ENCODE measurements at places on chromosomes 12 and 14.
A peak's percentile ranks its signal among the peaks of the same experiment; 100 is the strongest.

- no peak for DNase-seq
These were observed 311.8 kb downstream of the BTG1 start for GRCh38 chr12:91833780-91834359.

GRCh38 chr12:57834086-57834876 is 12.2 kb downstream of the CTDSP2 start:
- no peak for DNase-seq

DNA sequence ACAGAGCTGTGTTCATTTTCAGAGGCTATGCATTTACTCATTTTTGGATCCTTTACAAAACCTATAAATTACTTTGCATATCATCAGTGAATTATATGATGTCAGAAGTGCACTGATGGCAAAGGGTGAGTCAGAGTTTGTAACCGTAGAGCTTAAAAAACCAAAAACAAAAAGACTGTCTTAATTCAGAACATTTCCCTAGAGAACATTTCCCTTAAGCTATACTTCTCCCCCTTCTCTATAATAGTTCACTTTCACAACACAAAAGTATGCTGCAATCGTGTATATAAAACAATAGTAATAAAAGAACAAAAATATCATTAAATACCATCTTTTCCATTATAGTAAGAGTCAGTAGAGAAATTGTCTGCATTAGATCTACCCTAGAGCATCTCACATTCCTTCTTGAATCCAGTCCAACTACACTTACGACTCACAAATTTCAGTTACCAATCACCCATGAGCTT is 934.9 kb downstream of the LRFN5 start:
- peak; percentile 8 for DNase-seq

DNA sequence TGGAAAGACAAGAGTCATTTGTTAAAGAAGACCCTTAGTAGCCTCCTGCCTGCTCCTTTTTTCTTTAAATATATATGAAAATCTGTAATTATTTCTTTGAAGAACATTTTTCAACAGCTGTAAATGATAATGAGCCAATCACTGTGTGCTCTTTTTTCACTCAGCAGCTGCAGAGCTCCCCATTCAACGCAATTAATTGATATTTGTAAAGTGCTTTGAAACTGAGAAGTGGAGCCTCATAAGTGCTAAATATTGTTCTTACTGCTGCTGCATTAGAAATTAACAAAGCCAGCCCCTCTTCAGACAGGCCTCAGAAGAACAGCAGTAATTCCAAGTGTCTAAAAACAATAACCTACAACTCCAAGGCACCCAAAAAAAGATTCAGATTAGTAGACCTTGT is 224.3 kb downstream of the GXYLT1 start:
- no peak for DNase-seq

- DNase-seq = no peak
These were observed 15.7 kb downstream of the DNAL1 start for GRCh38 chr14:73660511-73660910.

- no peak for DNase-seq
These were observed 19.6 kb downstream of the LGMN start for GRCh38 chr14:92728759-92729364.

GRCh38 chr14:29847056-29847380 is 80.6 kb downstream of the PRKD1 start:
- no peak for DNase-seq

DNA sequence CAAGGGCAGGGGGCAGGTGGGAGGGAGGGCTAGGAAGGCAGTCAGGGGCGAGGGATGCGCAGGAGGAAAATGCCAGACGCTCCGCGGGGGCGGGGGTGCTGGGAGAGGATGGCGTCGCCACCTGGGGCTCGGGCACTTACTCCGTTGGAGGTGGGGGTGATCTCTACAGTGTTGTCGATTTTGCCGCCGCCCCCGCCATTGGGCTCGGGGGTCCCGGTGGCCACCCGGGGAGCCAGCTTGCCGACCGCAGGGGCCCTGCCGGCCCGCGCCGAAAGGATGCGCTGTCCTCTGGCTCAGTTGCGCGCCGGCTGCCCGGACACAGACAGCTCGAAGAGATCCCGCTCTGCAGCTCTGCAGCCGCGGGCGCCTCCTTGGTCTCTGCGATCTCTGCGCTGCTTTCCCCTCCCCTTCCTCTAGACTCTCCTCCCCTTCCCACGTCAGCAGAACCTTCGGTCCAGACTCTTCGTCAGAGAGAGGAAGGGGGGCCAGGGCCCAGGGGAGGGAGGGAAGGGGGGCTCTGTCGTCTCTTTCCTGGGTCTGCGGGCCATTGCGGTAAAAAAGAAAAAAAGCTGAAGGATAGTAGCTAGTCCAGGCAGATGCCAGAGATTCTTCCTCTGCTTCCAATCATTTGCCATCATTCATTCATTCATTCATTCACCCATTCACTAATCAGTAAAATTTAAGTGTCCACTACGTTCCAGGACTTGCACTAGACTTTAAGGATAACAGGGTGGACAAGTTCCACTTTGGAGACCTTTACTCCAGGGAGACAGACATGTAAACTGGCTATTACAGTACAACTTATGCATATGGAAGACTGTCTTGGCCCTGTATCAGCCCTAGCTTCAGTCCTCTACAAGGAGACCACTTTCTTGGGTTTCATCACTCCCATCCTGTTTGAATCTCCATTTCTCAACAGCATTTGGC is at the start of gene SLC22A17:
SLC22A17 (minus strand) TSS at position 382 of the 927 bp plus-strand sequence.
- peak; percentile 74 for DNase-seq

DNA sequence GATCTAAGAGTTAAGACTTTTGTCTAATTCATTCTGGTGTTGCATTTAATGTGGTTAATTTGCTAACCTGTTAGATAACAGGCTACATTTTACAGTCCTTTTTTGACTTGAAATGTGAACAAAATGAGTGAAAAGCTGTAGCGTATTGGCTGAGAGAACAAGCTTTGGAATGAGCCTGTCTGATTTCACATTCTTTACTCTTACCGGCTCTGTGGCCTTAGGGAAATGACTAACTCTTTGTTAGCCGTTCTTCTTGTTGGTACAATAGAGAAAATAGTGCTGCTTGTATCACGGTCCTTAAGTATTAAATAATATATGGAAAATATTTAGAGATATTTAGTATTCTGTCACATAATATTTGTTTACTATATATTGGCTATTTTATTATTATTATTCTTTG is 1.9 kb downstream of the MNAT1 start:
- DNase-seq = peak; percentile 38

DNA sequence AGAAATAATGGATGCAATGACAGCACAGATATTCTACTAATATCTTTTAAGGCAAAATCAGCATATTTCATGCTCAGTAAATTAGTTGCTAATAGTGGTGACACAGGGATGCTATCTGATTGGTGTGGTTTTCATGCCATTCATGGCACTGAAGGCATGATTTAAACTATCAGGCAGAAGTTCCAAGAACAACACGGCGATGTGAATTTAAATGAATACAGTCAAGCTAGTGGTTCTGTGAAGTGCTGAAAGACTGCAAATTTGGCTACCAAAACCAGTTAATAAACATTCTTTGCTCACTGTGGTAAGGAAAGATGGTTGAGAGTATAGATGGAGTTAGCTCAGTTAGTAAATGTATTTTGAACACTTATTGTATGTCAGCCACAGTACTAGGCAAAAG is 272.0 kb upstream of the DIO2 start:
- no peak for DNase-seq

GRCh38 chr12:9264546-9264945 is 56.4 kb upstream of the PZP start:
- no peak for DNase-seq

GRCh38 chr12:97127061-97127460 is 220.0 kb downstream of the NEDD1 start:
- no peak for DNase-seq

DNA sequence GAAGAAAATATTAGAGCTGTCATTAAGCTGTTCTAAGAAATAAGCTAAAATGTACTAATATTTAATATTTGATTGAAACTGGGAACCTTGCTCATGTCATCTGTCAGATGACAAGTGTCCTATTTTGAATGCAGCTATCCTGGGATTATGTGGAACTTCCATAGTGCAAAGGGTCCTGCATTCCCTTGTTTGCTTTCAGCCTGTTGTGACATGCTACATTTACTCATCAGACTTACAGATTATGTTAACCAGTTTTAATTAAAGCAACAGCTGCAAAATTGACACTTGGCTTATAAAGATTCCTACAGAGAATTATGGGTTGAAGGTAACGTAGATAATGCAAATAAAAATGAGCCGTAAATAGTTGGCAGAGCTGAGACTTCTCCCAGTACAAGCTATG is 458.4 kb upstream of the RGS6 start:
- DNase-seq = no peak

DNA sequence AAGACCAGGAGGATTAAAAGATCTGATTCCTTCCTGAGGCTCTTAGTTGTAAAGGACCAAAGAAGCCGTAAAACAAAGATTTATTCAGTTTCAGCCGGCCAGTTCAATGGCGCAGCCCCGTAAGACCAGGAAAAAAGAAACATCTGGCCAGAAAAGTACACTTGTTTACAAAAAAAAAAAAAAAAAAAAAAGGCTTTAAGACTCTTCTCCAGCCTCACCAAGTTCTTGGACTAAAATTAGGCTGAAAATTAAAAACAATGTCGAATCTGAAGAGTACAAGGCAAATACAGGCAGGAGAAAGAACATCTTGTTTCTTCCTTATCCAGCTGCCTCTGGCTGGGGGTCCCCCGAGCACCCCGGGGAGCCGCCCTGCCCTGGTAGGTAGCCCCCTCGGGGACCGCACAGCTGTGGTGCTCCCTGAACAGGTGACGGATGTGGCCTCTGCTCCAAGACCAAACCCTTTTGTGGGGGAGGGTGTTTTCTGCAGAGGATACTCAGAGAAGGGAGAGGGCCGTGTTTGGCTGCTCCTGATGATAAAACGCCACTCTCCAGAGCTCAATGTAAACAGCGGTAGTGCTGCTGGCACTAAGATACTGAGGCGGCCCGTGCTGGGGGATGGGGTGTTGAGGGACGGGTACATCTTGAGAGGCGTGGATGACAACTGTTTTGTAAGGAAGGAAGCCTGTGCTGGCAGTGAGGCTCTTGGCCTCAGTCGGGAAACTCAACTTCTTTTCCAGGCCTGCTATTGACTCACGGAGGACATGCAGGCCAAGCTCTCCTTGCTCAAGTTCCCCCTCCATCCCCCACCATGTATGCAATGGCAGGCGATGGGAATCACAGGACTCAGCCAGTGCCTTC is 201.0 kb upstream of the DIO3 start:
- no peak for DNase-seq

DNA sequence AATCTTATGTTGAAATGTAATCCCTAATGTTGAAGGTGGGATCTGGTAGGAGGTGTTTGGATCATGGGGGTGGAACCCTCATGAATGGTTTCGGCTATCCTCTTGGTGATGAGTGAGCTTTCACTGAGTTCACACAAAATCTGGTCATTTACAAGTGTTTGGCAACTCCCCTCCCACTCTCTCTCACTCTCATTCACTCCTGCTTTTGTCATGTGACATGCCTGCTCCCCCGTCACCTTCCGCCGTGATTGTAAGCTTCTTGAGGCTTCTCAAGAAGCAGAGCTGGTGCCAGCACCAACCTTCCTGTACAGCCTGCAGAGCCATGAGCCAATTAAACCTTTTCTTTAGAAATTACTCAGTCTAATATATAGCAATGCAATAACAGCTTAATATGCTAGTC is 245.4 kb downstream of the BMP4 start:
- no peak for DNase-seq

GRCh38 chr14:81567302-81567701 is 33.6 kb upstream of the SEL1L start:
- DNase-seq = no peak

GRCh38 chr14:32303865-32304264 is 25.2 kb upstream of the AKAP6 start:
- no peak for DNase-seq

- DNase-seq = no peak
These were observed 67.2 kb upstream of the ACSS3 start for GRCh38 chr12:81010641-81011040.

GRCh38 chr12:93847517-93848474 is 170.6 kb downstream of the CRADD start:
- no peak for DNase-seq

GRCh38 chr12:27965411-27965810 is 7.1 kb downstream of the PTHLH start:
- no peak for DNase-seq

- peak; percentile 29 for DNase-seq
These were observed 50.0 kb downstream of the KDM2B start for GRCh38 chr12:121530600-121531355.

- DNase-seq = no peak
These were observed 30.1 kb downstream of the RECQL start for GRCh38 chr12:21471294-21471693.

DNA sequence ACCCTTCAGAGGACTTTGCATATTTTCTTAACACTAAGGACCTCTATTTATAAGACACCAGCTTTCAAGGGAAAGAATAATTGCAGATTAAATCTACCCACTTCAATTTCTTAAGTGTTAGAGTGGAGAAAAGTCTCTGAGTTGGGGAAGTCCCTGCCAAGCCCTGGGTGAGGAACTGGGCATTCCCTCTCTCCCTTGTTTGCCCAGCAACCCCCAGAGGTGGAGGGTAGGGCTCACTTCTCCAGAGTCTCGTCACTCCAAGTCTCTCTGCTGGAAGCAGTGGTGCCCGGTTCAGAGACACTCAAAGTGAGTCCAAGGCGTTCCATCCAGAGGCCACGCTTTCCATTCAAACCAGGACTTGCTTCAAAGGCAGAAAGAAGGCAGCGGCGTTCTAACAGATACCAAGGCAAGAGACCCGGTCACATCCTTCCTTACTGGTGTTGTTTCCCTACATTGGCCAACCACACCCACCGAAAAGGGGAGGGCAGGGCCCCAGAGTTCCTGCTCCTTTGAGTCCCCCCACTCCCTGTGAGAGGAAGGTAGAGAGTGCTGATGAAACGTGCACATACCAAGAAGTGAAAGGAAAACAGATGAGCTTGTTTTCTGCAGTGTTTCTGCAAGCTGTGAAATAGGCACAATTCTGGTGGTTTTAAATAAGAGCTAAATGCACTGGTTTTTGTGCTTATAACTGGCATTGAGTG is 6.1 kb upstream of the BDKRB2 start:
- no peak for DNase-seq

GRCh38 chr14:100100032-100100703 is 34.9 kb downstream of the EVL start:
- no peak for DNase-seq

- DNase-seq = peak; percentile 79
These were observed 501.0 kb downstream of the RERGL start for GRCh38 chr12:17588968-17589367.

DNA sequence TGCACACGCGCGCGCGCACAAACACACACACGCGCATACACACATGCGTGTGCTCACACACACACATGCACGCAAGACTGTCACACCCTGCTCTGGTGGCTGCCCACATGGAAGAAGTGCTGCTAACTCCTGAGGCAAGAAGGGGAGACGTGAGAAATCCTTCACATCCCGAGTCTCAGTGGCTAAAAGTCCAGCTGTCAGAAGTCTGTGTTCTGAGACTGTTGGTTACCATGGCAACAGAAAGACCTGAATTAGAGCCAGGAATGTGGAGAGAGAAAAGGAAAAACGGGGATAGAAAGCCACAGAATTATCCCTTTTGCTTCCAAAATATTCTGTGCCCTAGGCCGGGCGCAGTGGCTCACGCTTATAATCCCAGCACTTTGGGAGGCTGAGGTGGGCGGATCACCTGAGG is 71.2 kb downstream of the PPFIBP1 start:
- peak; percentile 12 for DNase-seq

Data from SK-MEL-5 (cell line).